ENCODE measurements at places on chromosomes 4 and X.

DNA sequence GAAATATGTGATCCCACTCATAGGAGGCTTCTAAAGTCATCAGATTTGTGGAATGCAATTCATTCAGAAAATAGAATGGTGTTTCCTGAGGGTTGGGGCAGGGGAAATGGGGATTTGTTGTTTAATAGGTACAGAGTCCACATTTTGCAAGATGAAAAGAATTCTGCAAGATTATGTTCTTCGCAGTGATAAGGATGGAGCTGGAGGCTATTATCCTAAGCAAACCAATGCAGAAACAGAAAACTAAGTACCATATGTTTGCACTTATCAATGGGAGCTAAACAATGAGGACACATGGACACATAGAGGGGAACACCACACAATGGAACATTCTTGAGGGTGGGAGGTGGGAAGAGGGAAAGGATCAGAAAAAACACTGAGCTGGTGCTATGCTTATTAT lies 144.3 kb upstream of the NLGN4X start:
- no peak for DNase-seq
- no peaks in the 10 kb centered on the region for H3K27me3 ChIP-seq
- no peaks in the 10 kb centered on the region for H3K4me1 ChIP-seq

DNA sequence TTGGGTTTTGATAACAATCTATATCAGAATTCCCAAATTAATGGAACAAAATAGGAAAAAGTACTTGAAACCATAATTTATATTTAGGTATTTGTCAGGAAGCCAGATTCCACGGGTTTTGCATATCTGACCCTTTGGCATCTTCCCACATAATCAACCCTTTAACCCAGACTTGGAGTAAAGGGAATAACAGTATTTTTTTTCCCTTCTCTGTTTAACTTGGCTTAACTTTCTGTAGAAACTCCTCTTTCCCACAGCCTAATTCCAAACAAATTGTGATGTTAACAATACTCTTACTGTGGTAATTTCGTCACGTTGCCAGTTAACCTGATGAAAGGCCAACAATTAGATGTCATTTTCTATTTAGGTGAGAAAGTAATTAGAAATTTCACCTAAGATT lies 49.4 kb upstream of the GUCY1A1 start:
- no peaks in the 10 kb centered on the region for H3K36me3 ChIP-seq
- no peak overlapping the region for H3K27ac ChIP-seq
- peaks cover under 1% of the 10 kb centered on the region for H3K27me3 ChIP-seq
- no peak overlapping the region for H3K4me3 ChIP-seq

- no peaks in the 10 kb centered on the region for H3K36me3 ChIP-seq
- no peak overlapping the region for H3K4me3 ChIP-seq
- no peak for DNase-seq
- peaks cover 2% of the 10 kb centered on the region for H3K27me3 ChIP-seq
Measured at GRCh38 chrX:38704146-38704882, 96.9 kb upstream of the MID1IP1 start.

DNA sequence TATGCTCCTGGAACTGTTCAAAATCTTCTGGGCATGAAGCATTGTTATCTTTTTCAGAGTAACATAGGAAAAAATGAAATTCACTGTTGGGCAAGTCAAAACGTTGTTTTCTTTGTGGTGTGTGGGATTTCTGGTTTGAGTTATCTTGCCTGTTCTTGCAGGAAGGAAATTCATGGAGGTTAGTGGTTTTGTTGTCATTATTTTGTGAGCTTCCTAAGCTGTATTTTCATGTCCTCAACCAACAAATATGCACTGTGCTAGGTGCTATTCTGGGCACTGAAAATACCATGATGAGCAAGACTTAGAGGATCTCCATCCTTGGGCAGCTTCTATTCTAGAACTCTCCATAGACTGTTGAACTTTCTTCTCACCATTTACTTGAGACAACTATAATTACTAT lies 16.9 kb downstream of the SPINK2 start:
- no peak for DNase-seq
- H3K27ac ChIP-seq, result peak overlapping the region; percentile 52
- H3K27me3 ChIP-seq, result no peaks in the 10 kb centered on the region
- H3K36me3 ChIP-seq, result no peaks in the 10 kb centered on the region
- peaks cover 33% of the 10 kb centered on the region for H3K4me1 ChIP-seq
- no peak overlapping the region for H3K4me3 ChIP-seq

- no peak overlapping the region for H3K4me3 ChIP-seq
- no peaks in the 10 kb centered on the region for H3K27me3 ChIP-seq
- peak; percentile 5 for DNase-seq
- no peaks in the 10 kb centered on the region for H3K36me3 ChIP-seq
Measured at GRCh38 chrX:64427787-64428186, 32.5 kb upstream of the MTMR8 start.

DNA sequence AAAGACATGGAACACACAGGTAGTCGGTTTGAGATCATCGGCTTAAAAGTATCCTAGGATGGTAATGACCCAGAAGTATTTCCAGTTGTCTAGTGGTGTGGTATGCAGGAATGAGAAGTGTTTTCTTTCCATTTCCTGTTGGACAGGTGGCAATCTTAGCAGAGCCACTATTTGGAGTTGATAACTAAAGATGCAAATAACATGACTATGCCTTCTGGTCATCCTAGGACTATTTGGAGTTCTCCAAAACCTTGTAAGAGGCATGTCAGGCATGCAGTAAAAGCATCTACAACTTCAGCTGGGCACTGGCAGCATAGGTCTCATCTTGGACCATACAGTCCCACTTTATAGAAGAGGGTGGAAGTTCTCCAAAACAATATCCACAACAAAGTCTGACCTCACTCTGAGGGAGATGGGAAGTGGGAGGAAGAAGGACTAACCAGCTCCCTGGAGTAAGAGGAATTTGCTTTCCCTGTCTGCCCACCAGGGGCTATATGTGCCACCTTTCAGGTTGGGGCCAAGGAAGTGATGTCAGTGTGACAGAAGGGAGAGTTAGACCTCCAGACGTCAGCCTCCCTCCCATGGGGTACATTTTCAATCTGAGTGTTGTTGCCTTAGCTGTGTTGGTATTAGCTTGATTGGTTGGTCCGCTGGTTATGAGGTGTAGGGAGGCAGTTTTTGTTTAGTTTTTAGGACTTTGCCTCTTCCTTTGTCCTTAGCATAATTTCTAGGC lies 101.2 kb upstream of the MYOZ2 start:
- no peak overlapping the region for H3K27ac ChIP-seq
- DNase-seq, result no peak
- H3K4me3 ChIP-seq, result no peak overlapping the region
- H3K4me1 ChIP-seq, result peaks cover 13% of the 10 kb centered on the region
- H3K36me3 ChIP-seq, result no peaks in the 10 kb centered on the region

GRCh38 chrX:143934542-143934941 lies 50.7 kb downstream of the UBE2NL start:
- H3K4me1 ChIP-seq, result no peaks in the 10 kb centered on the region
- H3K27me3 ChIP-seq, result no peaks in the 10 kb centered on the region
- no peak overlapping the region for H3K27ac ChIP-seq
- no peaks in the 10 kb centered on the region for H3K36me3 ChIP-seq
- H3K4me3 ChIP-seq, result no peak overlapping the region
- no peak for DNase-seq
